ENCODE measurements at places on chromosomes 1 and 21.

DNA sequence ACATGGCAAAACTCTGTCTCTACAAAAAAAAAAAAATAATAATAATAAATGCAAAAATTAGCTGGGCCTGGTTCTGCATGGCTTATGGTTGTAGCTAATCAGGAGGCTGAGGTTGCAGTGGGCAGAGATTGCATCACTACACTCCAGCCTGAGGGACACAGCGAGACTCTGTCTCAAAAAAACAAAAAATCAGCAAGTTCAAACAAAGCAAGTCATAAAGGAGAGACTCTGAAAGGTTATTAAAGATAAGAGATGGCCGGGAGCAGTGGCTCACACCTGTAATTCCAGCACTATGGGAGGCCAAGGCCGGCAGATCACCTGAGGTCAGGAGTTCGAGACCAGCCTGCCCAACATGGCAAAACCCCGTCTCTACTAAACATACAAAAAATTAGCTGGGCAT is 28.8 kb downstream of the COP1 start:
- no peak for DNase-seq

GRCh38 chr1:22878626-22879025 is 94.0 kb downstream of the LACTBL1 start:
- DNase-seq = no peak

- peak; percentile 69 for DNase-seq
Measured at GRCh38 chr1:154546264-154547063, 12.0 kb downstream of the UBE2Q1 start.

GRCh38 chr1:3038113-3038551 is 16.9 kb downstream of the ACTRT2 start:
- DNase-seq = no peak

DNA sequence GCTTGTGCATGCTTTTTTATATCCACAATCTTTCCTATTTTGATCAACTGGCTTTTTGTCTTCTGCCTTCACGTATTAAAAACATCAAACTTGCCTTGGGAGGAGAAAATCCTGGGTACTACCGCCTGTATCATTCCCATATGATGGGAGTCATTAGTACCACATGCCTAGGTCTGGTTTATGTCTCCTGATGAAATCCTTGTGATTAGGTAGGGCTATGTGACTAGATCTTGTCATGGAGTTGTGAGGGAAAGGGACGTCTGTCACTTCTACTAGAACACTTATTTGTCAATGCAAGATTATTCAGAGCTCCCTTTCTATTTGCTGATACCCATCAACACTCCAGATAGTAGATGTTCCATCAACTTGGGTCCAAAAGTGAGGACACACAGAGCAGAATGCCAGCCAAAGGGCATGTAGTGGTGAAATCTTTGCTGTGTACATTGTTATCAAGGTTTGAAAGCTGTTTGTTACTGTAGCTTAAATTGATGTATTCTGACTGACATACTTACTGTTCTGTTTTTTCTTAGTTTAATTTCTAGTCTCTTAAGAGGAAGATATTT is 621.8 kb upstream of the NR5A2 start:
- no peak for DNase-seq

- DNase-seq = no peak
Measured at GRCh38 chr1:158177700-158178450, 2.8 kb upstream of the CD1D start.

DNA sequence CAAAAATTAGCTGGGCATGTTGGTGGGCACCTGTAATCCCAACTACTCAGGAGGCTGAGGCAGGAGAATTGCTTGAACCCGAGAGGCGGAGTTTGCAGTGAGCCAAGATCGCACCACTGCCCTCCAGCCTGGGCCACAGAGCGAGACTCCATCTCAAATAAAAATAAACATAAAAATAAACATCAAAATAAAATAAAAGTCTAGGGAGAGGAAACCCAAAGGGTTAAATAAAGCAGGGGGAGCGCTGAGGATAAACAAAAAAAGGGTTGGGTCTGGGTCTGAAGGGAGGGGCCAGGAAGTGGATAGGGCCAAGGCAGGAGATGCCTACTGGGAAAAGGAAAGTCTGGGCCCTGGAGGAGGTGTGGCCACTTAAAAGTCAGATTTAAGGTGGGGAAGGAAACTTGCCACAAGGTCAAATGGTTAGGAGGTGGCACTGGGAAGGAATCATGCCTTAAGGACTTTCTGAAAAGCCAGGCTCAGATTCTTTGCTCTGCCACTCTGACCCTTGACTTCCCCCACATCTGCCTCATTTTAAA is 150.0 kb downstream of the ADSS2 start:
- DNase-seq = no peak

DNA sequence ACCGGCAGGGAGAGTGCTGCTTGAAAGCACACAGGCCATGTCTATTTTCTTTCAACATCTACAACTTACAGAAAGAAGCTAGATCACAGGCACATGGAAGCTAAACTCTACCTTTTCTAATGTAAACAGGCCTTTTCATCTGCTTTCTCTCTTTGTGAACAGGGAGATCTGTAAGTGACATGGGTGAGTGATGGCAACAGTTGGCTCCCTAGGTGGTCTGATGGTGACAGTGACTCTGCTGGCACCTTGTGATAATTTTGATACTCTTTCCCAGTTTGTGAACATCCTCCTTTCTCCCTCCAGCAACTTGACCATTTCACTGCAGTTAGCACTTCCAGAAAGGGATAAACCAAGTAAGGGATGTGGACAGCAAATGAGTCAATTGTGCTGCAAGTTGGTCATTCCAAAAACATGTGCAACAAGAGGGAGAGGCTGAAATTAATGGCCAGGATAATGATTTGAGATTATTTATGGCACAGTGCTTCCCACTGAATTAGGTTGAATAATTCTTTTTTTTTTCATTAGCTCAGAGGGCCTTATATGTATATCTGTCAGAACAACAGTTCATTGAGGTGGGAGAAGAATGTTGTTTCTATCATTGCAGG is 89.5 kb downstream of the XCL2 start:
- no peak for DNase-seq

DNA sequence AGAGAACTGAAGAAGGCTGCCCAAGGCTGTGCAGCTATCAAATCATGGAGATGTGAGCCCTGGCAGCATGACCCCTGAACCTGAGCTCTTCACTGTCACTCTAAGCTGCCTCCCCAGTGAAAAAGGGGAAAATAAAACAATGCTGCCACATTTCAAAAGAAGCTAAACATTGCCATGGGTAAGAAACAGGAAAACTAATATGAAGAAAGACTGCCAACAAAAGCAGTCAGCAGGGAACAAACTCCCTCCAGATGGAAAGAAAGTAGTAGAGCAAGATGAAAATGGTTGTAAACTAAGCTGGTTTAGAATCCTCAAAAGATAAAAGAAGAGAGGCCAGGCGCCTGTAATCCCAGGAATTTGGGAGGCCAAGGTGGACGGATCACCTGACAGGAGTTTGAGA is 36.2 kb upstream of the CSF1 start:
- no peak for DNase-seq

- DNase-seq = peak; percentile 70
Measured at GRCh38 chr1:40592107-40592803, 60.8 kb downstream of the ZNF684 start.

DNA sequence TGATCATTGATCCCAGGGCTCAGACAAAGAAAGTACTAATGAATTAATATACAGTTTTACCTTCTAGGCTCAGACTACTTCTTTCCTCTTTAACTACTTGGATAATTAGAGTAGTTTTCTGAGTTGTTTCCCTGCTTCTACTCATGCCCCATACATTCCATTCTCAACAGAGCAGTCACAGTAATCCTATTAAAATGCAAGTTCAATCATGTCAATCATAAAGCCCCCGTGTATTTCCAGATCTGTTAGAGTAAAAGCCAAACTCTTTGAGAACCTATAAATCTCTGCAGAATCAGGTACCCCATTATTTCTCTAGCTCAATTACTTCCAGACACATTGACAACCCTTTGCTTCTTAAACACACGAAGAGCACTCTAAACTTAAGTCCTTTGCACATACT is 242.1 kb upstream of the PRMT6 start:
- DNase-seq = no peak

DNA sequence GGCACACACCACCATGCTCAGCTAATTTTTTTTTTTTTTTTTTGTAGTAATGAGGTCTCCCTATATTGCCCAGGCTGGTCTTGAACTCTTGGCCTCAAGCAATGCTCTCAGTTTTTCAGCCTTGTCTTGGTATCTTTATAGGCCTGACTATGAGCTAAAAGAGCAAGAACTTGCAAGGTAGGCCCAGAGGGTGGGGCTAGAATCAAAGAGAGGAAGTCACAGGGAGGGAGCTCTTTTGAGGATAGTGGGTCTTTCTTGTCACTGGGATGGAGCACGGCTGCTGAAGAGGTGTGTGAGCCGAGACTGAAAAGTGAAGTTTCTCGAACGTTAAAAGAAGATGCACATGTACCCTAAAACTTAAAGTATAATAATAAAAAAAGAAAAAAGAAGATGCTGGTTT is 260.0 kb upstream of the BEND5 start:
- DNase-seq = no peak

GRCh38 chr1:225508538-225509375 is 80.9 kb upstream of the LBR start:
- peak; percentile 25 for DNase-seq

DNA sequence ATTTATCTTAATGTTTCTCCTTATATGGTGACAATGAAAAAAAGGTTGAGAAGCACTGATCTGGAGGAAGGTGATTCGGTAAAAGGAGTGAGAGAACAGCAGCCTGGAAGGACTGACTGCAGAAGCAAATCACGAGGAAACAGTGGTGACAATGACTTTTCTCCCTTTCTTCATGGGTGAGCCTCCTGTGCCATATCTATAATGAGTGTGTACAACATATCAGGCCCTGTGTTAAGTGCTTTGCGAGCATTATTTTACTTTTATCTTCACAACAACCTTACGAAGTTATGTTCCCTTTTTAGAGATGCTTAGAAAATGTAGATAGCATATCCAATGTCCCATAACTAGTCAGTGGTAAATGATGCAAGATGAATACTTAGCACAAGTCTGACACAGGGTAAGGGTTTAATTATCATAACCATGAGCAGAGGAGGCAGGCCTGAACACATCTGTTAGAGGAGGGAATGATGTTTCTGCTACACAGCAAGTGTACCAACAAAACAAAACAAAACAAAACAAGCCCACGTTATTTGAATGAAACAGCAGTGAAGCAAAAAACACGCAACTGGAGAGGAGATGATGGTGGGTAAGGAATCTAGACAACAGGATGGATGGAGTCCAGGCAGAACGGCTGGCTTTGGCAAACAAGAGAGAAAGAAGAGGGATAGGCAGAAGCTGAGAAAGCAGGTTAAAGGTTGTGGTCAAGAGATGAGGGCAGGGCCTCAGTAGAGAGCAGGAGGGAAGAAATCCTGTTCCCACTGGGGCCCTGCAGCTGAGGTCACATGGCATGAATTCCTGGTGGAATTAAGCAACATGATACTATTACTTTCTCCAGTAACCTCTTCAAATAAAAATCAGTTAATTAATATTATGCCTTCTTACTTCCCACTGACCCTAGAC is 29.6 kb downstream of the GNG12 start:
- DNase-seq = no peak

DNA sequence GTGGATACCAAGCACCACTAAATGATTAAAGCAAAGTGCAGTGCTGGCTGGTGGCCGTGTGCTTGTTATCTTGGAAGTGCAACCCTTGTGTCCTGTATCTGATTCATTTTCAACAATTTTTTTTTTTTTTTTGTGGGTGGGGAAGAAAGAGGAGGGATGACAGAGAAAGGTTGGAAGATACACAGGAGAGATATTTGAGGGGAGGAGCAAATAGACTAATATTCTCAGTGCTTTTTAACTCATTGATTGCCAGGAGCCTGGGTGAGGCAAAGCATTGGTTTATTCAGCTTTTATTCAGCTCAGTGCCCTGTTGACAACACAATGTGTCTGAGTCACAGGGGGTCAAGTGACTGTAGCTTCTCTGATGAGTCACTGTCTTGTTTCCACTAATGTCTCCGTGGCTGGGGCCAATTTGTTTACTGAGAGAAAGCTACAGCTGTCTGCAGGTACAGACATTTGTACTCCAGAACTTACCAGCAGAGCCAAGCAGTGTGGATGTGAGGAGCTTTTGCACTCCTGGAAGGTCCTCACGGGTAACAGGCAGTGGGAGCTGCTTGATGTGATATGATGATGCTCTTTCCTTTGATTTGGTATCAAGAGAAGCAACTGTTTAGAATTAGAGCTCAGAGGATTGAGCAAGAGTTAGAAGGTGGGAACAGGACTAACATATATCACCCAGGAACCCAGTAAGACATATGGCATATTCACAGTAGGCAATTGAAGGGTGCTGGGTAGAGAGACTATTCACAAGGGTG is 23.6 kb upstream of the DNM3 start:
- no peak for DNase-seq

DNA sequence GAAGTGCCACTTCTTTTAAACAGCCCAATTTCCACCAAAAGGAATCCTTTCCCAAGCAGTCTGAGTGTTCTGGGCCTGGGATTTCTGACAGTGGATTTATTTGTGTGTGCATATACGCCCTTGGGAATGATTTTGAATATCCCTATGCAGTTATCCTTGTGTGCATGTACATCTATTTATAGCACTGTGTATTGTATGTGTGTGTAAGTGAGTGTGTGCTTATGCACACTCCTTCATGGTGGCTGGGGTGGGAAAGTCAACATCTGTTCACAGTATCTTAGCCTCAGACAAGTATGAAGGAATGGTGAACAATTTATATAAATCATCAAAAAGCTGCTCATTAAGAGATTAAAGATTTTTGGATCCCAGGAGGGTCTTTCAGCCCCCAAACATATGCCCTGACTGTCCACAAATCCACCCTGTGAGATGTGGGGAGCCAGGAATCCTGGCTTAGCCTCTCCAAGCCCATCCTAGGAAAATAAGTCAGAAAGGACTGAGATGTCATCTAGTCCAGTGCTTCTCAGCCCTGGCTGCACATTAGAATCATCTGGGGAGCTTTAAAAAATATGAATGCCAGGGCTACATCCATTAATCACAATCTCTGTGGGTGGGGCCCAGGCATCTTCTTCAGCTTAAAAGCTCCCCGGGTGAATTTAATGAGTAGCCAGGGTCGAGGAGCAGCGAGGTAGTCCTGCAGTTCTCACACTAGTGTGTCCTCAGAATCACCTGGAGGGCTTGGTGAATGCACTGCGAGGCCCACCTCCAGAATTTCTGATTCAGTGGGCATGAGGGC is 101.4 kb downstream of the PLXNA2 start:
- DNase-seq = no peak

- no peak for DNase-seq
Measured at GRCh38 chr1:230537456-230537855, 104.8 kb upstream of the COG2 start.

GRCh38 chr1:44884746-44885145 is 41.7 kb upstream of the PTCH2 start:
- DNase-seq = peak; percentile 84

GRCh38 chr1:227735539-227736285 is 477 bp downstream of the SNAP47 start:
- DNase-seq = no peak

DNA sequence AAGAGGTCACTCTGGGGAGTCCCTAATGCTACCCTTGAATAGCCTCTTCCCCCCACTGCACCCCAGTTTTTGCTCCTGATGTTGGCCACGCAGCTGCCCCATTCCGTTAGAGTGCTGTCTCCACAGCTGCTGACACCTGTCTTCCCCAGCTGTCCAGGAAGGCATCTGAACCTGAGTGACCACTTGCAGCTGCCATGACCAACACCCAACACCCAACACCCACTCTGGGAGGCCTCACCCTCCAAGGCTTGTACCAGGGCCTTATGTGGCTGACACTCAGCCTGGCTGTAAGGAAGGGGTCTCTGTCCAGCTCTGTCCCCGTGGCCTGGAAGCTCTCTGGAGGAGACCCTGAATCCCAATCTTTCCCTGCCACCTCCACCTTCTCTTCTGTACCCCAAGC is 26.7 kb upstream of the LDLRAP1 start:
- no peak for DNase-seq
